ENCODE measurements at places on chromosomes 13 and 19. TPM values are rescaled to one million over a fixed set of nuclear protein-coding genes. Genes with fewer than 3 reads are reported as not detected.
A peak's percentile ranks its signal among the peaks of the same experiment; 100 is the strongest.

Gene SIRT2
- 64.4 TPM for total RNA-seq

DNA sequence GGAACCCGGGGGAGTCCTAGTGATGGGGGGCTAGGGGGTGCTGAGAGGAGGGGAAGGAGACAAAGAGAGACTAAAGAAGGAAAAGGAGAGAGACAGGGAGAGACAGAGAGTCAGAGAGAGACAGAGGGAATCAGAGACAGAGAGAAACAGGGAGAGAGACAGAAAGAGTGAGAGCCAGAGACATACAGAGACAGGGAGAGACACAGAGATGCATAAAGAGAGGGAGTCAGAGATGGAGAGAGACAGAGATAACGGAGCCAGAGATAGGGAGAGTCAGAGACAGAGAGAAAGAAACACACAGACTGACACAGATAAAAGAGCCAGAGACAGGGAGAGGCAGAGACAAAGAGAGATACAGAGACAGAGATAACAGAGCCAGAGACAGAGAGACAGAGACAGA is 1.5 kb upstream of the TNFSF9 start:
- DNase-seq, result no peak

DNA sequence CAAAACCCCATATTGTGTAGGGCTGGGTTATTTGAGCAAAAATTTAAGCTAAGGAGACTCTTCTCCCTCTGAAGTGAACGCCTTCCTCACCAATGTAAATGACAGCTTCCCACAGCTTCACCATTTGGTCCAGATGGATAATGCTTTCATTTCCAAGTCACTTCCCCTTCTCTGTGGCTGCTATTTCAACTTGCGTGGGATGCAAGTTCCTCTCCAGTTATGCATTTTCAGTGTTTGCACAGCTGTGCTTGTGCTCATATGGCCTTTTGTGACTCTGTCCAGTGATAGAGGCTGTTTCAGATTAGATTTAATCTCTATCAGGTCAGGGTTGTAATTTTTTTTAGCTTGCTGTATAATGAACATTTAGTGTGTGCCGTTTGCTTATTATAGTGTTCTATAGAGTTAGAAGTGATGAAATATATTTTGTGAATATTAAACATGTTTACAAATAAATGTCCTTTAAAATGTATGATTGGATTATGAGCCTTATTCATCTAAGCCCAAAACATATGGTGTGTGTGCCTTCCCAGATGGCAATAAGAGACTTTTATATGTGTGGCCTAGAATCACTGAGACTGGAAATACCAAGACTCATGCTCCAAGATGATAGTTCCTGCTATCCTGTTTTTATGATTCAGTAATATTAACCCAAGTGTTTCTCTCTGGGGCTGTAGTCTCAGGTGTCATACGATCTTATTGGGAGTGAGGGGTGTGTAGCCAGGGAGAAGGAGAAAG is 86.6 kb downstream of the TNFRSF19 start:
- no peak for DNase-seq

Gene SSBP4
- 62.9 TPM for total RNA-seq

GRCh38 chr13:104318121-104318520 is 1251.9 kb upstream of the SLC10A2 start:
- DNase-seq, result no peak

DNA sequence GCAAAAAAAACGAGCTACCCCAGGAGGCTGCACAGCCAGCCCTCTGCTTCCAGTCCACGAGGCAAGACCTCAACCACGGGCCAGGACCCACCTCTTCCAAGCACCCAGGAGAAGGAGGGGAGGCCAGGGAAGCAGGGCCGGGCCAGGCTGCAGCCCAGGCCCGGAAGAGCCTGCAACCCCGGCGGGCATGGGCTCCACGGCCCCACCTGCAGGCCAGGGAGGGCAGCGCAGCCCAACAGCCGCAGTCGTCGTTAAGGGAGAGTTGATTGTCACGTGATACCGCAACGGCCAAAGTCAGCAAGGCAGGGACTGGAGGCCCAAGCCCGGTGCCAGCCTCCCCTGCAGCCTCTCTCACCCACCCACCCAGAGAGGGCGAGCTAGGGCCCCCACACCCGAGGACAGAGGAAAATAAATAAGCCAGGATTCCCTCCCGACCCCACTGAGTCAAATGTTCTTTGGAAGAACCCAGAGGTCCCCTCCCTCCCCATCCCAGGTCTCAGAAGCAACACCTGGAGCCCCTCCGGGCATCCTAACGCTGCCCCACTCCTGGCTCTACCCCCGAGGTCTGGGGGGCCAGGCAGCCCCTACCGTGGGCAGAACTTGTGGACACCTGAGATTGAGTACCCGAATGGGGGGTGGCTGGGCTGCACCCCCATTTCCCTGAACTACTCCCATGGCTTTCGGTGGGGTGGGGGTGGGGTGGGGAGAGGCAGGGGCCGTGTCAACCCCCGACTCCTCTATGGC is 5.2 kb upstream of the REXO1 start:
- DNase-seq, result peak; percentile 66

Gene FSD1
- total RNA-seq, result not detected

Gene ZNF560
- 0.79 TPM for total RNA-seq

Gene SIGLEC9
- 19.8 TPM for total RNA-seq

Gene NCAN
- not detected for total RNA-seq

Gene PSG5
- total RNA-seq, result not detected

DNA sequence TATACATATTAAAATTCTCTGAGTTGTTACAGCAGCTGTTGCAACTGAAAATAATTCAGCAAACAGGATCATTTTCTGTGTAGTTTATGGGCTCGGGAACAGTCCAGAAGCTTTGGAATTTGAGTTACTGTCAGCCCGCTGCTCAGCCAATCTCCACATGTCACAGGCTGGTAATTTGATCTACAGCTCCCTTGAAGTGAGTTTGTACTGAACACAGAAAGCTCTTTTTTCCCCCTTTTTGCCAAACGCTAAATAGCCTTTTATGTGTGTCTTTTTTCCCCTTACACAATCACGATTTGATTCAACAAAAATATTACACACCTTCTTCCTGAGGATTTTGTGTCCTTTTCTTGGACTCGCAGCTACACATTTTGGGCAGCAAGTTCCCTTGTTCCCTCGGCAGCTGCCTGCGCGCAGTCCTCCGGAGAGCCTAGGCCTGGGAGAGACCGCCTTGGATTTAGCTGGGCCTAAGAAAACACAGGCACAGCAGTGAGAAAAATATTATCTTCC is 371.4 kb downstream of the KCNRG start:
- no peak for DNase-seq

DNA sequence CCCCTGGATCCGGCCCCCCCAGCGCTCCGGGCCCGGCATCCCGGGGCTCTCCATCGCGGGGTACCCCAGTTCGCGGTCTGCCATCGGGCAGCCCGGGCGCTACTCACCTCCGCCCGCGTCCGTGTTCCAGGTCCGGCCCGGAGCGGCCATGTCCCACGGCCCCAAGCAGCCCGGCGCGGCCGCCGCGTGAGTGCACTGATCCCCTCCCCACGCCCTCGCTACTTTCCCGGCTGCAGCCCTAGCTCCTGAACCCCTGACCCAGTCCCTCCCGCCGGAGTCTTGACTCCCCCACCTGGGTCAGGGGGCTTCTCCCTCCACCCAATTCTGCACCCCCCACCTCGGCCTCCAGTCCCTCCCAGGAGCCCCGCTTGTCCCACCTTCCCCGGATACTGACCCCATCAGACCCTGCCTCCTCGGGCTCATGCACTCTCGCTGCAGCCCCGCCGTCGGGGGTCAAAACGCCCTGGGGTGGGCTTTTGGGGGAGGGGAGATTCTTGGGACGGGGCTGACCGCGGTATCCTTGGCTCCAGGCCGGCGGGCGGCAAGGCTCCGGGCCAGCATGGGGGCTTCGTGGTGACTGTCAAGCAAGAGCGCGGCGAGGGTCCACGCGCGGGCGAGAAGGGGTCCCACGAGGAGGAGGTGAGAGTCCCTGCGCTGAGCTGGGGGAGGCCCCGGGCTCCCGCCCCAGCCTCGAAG is 566 bp downstream of the HMG20B start:
- no peak for DNase-seq
